Activated CD8-positive, alpha-beta T cell treated with anti-CD3 and anti-CD28 coated beads for 36 hours (primary cell): ENCODE measurements at places on chromosomes 7 and 10.
A peak's percentile ranks its signal among the peaks of the same experiment; 100 is the strongest.

DNA sequence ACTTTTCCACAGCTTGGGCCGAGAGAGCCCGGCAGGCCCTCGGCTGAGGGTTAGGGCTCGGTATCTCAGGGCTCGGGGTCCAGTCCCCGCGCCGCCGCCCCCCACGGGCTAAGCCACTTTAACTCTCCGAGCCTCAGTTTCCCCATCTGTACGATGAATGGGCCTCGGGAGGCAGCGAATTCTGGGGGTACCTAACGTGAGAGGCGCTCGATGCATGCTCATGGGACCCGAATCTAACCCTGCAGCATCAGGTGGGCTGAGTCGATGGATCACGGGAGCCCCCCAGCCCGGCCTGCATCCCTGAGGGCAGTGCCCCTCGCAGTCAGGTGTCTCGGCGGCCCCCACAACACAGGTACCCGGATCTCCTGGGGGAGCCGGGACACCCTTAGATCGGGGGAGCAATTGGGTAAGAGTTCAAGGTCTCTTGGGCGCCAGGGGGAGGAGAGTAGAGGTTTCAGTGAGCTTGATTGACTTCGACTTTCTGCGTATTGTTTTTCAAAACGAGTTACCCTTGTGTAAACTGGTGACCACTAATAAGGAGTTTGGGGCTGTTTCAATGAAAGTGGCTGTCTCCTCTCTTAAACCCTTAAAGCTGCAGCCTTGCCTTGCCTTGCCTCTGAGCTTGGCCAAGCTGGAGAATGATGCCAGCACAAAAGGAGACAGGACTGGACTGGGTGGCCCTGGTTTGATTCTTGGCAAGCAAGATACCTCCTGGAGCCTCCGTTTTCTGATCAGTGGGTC lies 631 bp downstream of the POR start:
- DNase-seq, result peak; percentile 41

DNA sequence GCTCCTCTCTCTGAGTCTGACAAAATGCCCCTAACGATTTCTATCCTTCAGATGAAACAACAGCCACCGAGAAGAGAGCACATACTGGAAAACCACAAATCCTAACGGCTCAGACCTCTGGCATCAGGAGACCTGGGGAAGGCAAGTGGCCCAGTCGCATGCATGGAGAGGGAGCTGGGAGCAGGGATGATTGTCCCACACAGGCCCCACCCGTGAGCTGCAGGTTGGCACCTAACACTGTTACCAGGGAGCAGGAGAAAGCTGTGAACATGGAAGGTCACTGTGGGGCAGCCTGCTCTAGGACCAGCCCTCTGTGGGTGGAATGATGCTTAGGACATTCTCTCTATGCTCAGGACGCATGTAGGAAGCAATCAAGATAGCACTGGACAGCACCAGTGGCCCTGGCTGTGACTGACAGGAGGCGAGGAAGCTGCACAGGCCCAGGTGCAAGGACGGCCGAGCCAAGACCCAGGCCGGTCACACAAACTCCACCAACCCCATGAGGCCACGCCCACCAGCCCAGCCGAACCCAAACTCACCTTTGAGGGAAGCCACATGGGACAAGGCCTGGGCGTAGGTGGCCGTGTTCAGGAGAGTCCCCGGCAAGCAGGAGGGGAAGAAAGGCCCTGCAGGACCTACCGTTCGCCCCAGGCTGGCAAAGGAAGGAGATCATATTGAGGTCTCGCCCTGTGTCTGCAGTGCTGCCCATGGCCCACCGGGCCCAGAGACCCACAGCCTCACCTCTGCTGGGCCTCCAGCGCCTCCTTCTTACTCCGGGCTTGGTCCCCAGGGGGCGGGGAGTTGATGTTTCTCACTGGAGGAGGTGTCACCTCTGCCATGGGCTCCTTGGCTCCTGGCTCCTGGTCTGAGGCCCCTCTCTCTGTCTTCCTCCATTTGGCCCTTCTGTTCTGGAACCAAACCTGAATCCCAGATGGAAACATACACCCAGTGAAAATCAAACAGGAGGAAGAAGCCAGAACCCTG lies 9.7 kb downstream of the DRGX start:
- no peak for DNase-seq

GRCh38 chr10:69684020-69684980 lies 54.3 kb downstream of the FAM241B start:
- DNase-seq, result no peak

GRCh38 chr7:27122077-27122910 lies 8.3 kb downstream of the HOXA4 start:
- no peak for DNase-seq
